ENCODE measurements at places on chromosomes 4 and X.

- no peak for DNase-seq
Observed at GRCh38 chrX:130869239-130869638, 33.8 kb downstream of the ENOX2 start.

- DNase-seq: no peak
Observed at GRCh38 chr4:162461952-162462351, 298.2 kb upstream of the FSTL5 start.

DNA sequence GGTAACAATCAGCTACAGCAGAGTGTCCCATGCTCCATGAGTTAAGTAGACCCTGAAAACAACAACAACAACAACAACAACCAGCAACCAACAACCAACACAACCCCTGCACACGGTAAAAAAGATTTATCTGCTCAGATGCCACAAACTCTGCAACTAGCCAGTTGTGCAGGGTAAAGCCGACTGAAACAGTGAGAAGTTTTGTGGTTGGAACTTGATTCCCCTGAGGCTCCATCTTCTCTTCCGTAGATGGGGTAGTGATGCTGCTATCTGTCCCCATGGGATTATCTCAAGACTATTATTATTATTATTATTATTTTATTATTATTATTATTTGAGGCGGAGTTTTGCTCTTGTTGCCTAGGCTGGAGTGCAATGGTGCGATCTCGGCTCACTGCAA lies 50.6 kb upstream of the RAPGEF2 start:
- no peak for DNase-seq

- DNase-seq: no peak
Observed at GRCh38 chrX:43556207-43556606, 99.9 kb upstream of the MAOA start.

- no peak for DNase-seq
Observed at GRCh38 chrX:5242091-5242790, 986.4 kb downstream of the NLGN4X start.

GRCh38 chr4:122762520-122762919 lies 30.0 kb downstream of the BBS12 start:
- DNase-seq: peak; percentile 24

- DNase-seq: no peak
Observed at GRCh38 chr4:121011138-121011537, 61.2 kb downstream of the NDNF start.

DNA sequence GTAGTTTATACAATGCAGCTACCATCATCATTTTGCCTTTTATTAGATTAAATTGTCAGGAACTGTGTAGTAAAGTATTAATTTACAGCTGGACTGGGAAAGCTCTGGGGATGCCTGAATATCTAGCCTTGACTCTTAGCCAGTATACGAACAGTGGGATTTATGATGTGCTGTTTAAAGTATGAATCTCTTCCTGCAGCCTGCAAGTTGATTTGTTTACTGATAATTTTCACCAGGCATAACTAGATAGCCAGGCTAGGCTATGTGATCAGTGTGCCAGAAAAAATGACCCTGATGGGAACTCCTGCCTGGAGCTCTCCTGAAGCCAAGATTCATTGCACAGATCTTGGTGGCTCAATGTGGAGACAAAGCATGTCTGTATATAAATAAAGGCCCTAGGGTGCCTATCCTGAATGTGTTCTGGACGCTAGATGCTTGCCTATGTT lies 119.2 kb downstream of the SCLT1 start:
- no peak for DNase-seq

GRCh38 chr4:115664285-115664684 lies 550.9 kb upstream of the NDST4 start:
- DNase-seq: no peak
